Vagina (tissue), 2 donors: ENCODE measurements at places on chromosomes 1 and 21. TPM values are rescaled to one million over a fixed set of nuclear protein-coding genes. Genes with fewer than 3 reads are reported as not detected.

DNA sequence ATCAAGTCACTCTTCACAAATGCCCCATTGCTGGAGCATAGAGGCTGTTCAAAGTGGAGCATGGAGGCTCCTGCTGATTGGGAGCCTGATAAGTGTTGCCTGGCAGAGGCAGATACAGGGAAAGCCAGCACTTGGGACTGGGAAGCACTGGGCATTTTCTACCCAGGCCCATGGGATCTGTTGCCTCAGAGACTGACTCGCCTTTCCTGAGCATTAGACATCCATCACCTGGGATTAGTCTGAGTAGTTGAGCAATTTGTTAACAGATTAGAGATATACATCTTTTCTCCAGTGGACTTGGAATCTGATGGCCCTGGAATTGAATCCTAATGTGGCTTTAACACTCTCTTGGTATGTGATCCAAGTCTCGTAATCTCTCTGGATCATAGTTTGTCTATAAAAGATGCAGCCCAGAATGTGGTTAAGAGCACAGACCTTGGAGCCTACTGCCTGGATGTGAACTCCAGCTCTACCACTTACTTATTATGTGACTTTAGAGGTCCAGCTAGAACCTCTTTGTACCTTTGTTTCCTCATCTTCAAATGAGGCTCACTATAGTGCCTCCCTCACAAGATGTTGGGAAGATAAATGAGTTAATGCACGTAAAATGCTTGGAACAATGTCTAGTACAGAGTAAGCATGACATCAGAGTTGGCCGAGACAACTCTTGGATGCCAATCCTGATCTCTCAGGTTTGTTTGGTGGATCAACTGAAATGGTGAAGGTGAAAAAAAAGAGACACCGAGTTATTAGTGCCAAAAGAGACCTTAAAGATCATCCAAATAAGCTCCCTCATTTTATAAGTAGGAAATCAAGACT is 38.3 kb upstream of the NRDC start:
- DNase-seq: no peak
- no peaks in the 10 kb centered on the region for H3K36me3 ChIP-seq
- H3K27ac ChIP-seq: no peak overlapping the region
- no peaks in the 10 kb centered on the region for H3K27me3 ChIP-seq

- peaks cover 21% of the 10 kb centered on the region for H3K4me1 ChIP-seq
- H3K27me3 ChIP-seq: no peaks in the 10 kb centered on the region
- no peak for DNase-seq
- H3K36me3 ChIP-seq: no peaks in the 10 kb centered on the region
- no peak overlapping the region for H3K27ac ChIP-seq
Observed at GRCh38 chr1:245874942-245875580, 632.0 kb downstream of the SMYD3 start.

CLCA2 gene
- total RNA-seq: 65.8 TPM

TOMM40L gene
- total RNA-seq: 15.0 TPM

NCF2 gene
- total RNA-seq: 12.5 TPM
